ENCODE measurements at places on chromosomes 2 and 18.

- no peak for DNase-seq
These were observed 133.6 kb downstream of the DDX1 start for GRCh38 chr2:15725101-15725781.

DNA sequence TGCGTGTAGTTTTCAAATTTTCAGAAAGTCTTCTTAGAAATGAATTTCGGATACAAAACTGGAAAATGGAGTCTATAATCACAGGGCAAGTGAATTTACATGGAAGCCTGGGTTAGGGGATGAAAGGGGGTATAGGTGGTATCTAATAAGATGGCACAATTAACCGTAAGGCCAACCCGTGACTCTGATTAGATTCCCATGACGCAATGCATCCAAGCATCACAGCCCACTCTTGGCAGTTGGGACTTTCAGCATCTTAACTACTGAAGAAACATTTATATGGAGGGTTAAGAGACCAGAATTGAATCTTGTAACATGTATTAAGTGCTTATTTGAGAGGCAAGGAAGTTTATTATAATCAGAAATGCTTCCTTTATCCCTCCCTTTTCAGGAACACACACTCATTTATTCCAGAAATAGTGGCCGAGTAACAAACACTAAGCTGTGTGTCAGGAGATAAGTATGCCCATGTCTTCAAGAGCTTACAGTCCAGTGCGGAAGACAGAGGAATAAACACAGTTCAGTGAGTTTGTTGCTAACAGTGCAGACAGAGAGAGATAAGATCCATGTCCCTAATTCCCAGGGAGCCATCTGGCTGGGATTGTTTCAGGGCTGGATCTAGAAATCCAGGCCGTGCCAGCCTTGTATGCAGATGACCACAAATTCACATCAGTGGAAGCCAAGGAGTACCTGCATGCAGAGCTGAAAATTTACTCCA, 151.2 kb downstream of the ANTXR1 start:
- no peak for DNase-seq

- DNase-seq, result no peak
These were observed 58.6 kb upstream of the DOCK10 start for GRCh38 chr2:225100856-225101294.

- peak; percentile 20 for DNase-seq
These were observed 46.2 kb upstream of the NABP1 start for GRCh38 chr2:191631754-191632153.

DNA sequence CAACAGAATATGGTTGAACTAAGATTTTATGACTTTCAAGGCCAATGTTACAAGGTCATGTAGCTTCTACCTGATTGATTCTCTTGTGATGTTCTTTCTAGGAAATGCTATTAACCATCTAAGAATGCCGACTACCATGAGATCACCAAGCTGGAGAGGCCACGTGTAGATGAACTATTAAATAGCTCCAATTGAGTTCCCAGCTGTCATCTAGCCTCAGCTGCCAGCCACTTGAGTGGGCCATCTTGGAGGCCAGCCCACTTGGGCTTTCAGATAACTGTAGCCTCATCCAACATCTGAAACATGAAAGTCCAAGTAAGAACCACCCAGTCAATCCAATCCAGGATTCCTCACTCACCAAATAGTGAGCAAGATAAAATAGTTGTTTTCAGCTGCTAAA, 376.9 kb upstream of the TMEFF2 start:
- DNase-seq, result no peak

- DNase-seq, result no peak
These were observed 62.8 kb downstream of the SMIM21 start for GRCh38 chr18:75364512-75365253.
